Hippocampal formation (tissue), 2 donors: ENCODE measurements at places on chromosomes 2 and 18.

DNA sequence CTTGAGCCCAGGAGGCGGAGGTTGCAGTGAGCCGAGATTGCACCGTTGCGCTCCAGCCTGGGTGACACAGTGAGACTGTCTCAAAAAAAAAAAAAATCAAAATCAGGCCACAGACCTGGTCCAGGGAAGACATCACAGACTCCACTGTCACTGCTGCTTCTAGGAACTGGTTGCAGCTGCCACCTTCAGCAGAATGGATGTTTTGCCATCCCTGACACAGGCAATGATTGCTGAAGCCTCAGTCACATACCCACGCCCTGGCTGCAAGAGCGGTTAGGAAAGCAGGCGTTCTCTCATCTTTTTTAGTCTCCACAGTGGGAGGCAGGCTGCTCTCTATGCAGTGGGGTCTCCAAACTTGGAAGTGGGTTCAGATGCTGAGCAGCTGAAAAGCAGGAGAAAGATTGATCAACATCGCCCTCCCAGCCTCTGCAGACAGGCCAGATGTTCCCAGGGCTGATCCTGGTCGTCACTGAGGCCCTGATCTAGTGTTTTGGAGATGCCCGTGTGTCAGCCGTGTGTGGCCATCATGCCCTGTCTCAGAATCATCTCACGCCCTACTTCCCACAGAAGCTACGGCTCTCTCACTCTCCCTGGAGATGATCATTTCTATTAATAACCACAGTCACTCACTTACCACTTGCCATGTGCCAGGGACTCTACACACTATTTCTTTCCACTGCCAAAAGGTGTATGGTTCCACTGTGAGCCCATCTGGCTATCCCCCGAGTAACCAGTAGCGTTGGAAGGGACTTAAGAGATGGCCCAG, 91.8 kb downstream of the PLB1 start:
- DNase-seq: no peak

- no peak for DNase-seq
These were observed 4.0 kb upstream of the RAB17 start for GRCh38 chr2:237594514-237594871.

- DNase-seq: no peak
These were observed 66.5 kb downstream of the PXDN start for GRCh38 chr2:1677821-1678165.

GRCh38 chr2:237326266-237327171, 87.4 kb downstream of the COL6A3 start:
- no peak for DNase-seq

GRCh38 chr2:50476174-50476573, 555.8 kb downstream of the NRXN1 start:
- no peak for DNase-seq

- no peak for DNase-seq
These were observed 271.7 kb upstream of the FN1 start for GRCh38 chr2:215707608-215708007.

- no peak for DNase-seq
These were observed 376.1 kb upstream of the SOX11 start for GRCh38 chr2:5316001-5316490.
